Melanocyte of skin (primary cell): ENCODE measurements at places on chromosomes 7 and 10. TPM values are rescaled to one million over a fixed set of nuclear protein-coding genes. Genes with fewer than 3 reads are reported as not detected.

Gene LAMB4
- under 0.01 and 0.15 TPM in 2 replicates for total RNA-seq

Gene GIMAP4
- not detected in 2 replicates for total RNA-seq

Gene TMEM229A
- total RNA-seq = not detected in 2 replicates

Gene CALU
- total RNA-seq = 243 and 365 TPM in 2 replicates

Gene ANXA8L1
- not detected in 2 replicates for total RNA-seq

Gene STOX1
- total RNA-seq = under 0.01 and 0.15 TPM in 2 replicates

Gene TFR2
- 0.93 and 1.00 TPM in 2 replicates for total RNA-seq

Gene PHF14
- total RNA-seq = 18.9 and 36.7 TPM in 2 replicates

Gene FBXO24
- under 0.01 and 0.62 TPM in 2 replicates for total RNA-seq

Gene CCT6A
- total RNA-seq = 241 and 292 TPM in 2 replicates

Gene ECHDC3
- 13.0 and 19.0 TPM in 2 replicates for total RNA-seq

Gene CYP3A5
- not detected in 2 replicates for total RNA-seq

Gene CALHM2
- 8.3 and 12.0 TPM in 2 replicates for total RNA-seq

Gene IGF2BP3
- total RNA-seq = 42.3 and 90.1 TPM in 2 replicates

Gene NRCAM
- total RNA-seq = 21.0 and 30.5 TPM in 2 replicates

Gene PRTFDC1
- total RNA-seq = 1.00 and 1.5 TPM in 2 replicates

Gene SMKR1
- total RNA-seq = not detected in 2 replicates

Gene TRPV5
- not detected in 2 replicates for total RNA-seq

Gene PPP3CB
- 12.0 and 21.4 TPM in 2 replicates for total RNA-seq

Gene GSDME
- total RNA-seq = 13.3 TPM in 2 replicates

Gene GLI3
- 5.2 and 5.5 TPM in 2 replicates for total RNA-seq

Gene CTAGE8
- 0.31 and 0.33 TPM in 2 replicates for total RNA-seq

Gene C7orf33
- total RNA-seq = not detected in 2 replicates

Gene ZNRF2
- total RNA-seq = 16.0 and 22.5 TPM in 2 replicates

Gene KEL
- 0.34 and 0.73 TPM in 2 replicates for total RNA-seq

Gene LIPJ
- total RNA-seq = under 0.01 and 1.2 TPM in 2 replicates

Gene COL1A2
- 71.6 and 77.1 TPM in 2 replicates for total RNA-seq

Gene RAMP3
- 0.34 and 0.73 TPM in 2 replicates for total RNA-seq

Gene PDE1C
- total RNA-seq = 0.15 and 0.33 TPM in 2 replicates

Gene TCF7L2
- 2.1 and 4.7 TPM in 2 replicates for total RNA-seq

Gene UCN3
- total RNA-seq = not detected in 2 replicates

Gene ELN
- total RNA-seq = 0.36 TPM in 1 of 2 replicates, not detected in the other

Gene GRM8
- not detected in 2 replicates for total RNA-seq

Gene ERVW-1
- total RNA-seq = not detected in 2 replicates

Gene MAD1L1
- total RNA-seq = 157 and 190 TPM in 2 replicates

Gene OPN1SW
- not detected in 2 replicates for total RNA-seq

Gene BAIAP2L1
- 11.0 and 17.3 TPM in 2 replicates for total RNA-seq

Gene CXCL12
- total RNA-seq = 6.0 and 6.5 TPM in 2 replicates

Gene PRSS37
- total RNA-seq = not detected in 2 replicates

Gene CCDC172
- total RNA-seq = not detected in 2 replicates

Gene SPDYE1
- total RNA-seq = not detected in 2 replicates

Gene ZSCAN25
- total RNA-seq = 15.3 and 16.5 TPM in 2 replicates

Gene RAB19
- not detected in 2 replicates for total RNA-seq

Gene BAG3
- total RNA-seq = 13.1 and 13.4 TPM in 2 replicates

Gene EXOC4
- total RNA-seq = 98.4 and 129 TPM in 2 replicates

Gene SHTN1
- total RNA-seq = 182 and 332 TPM in 2 replicates

Gene ETV1
- total RNA-seq = 16.0 and 32.1 TPM in 2 replicates

Gene MLXIPL
- not detected in 2 replicates for total RNA-seq
